ENCODE measurements at places on chromosomes 5 and 9.

DNA sequence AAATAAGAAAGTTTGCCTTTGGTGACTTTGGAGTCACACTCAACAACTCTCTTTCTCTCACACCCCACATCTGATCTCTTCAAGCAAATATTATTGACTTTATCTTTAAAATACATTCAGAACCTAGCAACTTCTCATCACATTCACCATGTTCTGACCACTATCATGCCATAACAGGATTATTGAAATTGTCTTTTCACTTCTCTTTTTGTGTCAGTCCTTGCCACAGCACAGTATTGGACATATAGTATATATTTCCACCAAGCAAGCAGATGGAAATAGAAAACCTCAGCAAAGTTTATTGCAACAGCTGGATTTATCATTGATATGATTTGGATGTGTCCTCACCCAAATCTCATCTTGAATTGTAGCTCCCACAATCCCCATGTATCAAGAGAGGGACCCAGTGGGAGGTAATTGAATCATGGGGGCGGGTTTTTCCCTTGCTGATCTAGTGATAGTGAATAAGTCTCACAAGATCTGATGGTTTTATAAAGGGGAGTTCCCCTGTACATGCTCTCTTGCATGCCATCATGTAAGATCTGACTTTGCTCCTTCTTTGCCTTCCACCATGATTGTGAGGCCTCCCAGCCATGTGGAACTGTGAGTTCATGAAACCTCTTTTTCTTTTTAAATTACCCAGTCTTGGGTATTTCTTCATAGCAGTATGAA lies 26.9 kb upstream of the ITGA1 start:
- no peak for DNase-seq

DNA sequence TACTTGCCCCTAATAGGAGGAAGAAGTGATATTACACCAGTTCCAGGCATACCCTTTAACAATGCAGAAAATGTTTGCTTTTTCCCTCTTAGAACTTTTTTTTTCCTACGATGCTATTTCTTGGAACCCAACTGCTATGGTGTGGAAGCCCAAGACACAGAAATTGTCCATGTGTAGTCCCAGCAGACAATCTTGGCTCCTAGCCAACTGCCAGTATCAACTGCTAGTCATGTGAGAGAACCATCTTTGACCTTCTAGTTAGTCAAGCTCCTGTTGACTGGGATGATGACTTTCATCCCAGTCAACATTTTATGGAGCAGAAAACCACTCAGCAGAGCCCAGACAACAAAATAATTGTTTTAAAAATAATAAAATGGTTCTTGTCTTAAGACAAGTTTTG lies 532.4 kb downstream of the TLR4 start:
- no peak for DNase-seq

DNA sequence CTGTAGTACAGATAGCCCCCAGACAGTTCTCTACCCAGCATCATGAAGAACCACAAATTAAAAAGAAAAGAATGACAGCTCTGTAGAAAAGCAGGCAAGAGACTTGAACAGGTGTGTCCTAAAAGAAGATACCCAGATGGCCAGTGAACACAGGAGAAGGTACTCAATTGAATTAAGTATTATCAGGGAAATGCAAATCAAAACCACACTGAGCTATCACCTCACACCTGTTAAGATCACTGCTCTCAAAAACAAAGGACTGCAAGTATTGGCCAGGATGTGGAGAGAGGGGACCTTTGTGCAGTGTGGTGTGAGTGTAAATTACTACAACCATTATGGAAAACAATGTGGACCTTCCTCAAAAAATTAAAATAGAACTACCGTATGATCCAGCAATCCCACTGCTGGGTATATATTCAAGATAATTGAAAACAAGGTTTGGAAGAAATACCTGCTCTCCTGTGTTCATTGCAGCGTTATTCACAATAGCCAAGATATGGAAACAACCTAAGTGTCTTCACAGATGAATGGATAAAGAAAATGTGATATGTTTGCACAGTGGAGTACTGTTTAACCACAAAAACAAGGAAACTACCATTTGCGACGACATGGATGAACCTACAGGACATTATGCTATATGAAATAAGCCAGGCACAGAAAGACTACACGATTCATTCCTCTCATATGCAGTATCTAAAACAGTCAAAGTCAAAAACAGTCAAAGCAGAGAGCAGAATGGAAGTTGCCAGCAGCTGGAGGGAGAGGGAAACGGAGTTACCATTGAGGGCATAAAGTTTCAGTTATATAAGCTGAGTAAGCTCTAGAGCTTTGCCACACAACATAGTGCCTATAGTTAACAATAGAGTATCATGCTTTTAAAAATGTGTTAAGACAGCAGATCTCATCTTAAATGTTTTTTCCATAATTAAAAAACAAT lies 102.6 kb downstream of the WNK2 start:
- no peak for DNase-seq

DNA sequence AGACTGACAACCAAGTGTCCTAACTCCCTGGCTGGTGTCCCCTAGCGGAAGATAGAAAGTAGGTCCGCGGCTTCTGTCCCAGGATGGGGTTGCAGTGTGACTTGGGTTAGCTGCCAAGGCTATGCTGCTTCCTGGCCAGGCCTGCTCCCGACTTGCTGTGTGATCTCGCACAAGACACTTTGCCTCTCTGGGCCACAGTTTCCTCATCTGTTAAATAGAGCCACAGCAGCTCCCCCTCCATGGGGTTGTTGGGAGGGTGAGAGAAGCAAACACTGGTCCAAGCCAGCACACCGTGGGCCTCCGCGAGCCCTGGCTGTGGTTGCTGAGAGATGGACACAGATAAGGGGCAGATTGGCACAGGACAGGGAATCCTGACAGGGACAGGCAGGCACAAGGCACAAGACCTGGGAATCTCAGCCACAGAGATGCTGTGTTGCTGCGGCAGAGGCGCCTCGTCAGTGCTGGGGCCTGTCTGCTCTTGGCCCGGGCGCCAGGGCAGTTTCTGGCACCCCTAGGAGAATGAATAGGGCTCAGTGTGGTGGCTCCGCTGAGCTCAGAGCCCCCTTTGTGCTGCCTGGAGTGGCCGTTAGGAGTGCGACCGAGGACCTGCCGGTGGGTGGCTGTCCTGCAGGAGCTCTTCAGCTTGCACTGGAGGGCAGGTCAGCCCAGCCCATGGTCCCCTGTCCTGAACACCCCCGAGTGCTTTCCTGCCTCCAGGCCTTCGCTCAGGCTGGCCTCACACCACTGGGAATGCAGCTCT lies 1.8 kb upstream of the SH2D3C start:
- DNase-seq, result no peak

GRCh38 chr5:32092938-32093812 lies 80.9 kb downstream of the GOLPH3 start:
- DNase-seq, result no peak

DNA sequence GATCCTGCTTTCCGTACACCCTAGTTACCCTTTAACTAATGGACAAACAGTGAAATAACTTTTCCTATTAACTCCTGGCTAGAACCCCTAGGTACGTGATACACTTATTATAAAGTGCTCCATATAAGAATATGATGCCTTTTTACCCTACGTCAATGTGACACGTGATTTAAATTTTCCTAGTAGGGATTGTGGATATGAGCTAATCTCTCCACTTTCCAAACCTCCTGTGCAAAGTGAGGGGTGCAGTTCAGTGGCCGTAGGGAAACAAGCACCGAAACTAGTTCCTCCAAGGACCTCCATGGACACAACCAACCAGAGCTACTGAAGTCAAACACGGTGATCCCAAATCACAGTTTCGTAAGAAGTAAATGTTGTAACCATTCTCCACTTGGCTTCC lies 19.3 kb downstream of the NFIB start:
- no peak for DNase-seq

DNA sequence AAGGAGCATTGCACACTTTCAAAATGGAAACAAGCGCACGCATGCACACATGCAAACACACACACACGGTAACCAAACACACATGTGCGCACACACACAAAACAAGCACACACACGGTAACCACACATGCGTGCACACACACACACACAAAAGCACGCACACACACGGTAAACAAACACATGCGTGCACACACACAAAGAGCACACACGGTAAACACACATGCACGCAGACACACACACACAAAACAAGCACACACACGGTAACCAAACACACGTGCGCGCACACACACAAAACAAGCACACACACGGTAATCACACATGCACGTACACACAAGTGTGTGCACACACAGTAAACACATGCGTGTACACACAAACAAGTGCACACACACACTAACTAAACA lies 19.3 kb upstream of the SLC6A3 start:
- DNase-seq, result no peak

GRCh38 chr5:90560771-90561170 lies 2.2 kb downstream of the ADGRV1 start:
- no peak for DNase-seq

GRCh38 chr9:4798281-4799032 lies 5.7 kb downstream of the RCL1 start:
- no peak for DNase-seq

DNA sequence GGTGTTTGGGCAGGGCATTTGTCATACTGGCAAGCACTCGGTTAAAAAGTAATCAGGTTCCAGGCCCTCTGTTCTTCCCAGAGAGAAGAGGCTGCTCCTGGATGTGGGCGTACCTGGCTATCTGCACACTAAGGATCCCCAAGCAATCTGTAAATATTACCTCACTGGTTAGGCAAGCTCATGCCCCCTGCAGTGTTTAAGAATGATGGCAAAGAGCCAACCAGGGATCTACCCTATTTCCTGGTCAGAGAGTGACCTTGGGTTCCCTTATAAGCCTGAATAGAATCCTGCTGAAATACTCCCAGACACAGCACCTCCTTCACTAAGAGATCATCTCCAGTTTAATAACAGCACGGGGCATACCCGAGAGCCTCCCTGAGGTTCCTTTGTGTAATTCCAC lies 181.2 kb downstream of the PIK3R1 start:
- DNase-seq, result no peak

GRCh38 chr5:113562828-113563400 lies 49.4 kb downstream of the YTHDC2 start:
- no peak for DNase-seq

DNA sequence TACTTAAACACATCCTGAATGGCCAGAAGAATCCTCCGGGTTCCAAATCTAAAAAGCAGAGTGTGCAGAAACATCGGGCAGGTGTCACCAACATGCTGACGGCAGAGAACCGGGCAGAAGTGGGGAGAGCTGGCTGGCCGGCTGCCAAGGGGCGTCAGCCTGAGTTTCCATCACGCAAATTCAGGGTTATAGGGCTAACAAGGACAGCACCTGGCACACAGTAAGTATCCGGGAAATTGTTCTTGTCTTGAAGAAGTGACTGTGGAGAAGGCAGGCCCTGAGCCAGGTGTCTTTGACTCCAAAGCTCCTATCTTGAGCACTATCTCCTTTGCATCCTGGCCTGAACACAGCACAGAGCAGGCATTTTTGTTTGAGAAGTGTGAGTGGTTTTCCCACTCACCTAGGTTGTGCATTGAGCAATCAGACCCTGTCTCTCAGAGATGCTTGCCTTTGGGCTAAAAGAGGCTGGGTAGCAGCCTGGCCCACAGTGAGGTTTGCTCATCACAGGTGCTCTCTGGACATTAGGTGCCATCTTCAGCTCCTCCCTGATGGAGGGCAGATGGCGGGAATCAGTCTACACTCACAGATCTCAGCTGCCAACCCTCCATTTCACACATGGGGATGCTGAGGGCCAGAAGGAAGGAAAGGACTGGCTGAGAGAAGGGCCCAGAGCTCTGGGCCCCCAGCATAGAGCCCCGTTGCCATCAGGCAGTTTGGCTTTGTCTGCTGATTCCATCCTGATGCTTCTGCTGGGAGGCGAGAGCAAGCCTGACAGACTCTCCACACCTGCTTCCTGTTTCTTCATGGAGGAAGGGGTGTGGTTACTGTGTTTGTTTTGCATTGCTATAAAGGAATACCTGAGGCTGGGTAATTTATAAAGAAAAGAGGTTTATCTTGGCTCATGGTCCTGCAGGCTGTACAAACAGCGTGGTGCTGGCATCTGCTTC lies 52.8 kb downstream of the WHRN start:
- no peak for DNase-seq

DNA sequence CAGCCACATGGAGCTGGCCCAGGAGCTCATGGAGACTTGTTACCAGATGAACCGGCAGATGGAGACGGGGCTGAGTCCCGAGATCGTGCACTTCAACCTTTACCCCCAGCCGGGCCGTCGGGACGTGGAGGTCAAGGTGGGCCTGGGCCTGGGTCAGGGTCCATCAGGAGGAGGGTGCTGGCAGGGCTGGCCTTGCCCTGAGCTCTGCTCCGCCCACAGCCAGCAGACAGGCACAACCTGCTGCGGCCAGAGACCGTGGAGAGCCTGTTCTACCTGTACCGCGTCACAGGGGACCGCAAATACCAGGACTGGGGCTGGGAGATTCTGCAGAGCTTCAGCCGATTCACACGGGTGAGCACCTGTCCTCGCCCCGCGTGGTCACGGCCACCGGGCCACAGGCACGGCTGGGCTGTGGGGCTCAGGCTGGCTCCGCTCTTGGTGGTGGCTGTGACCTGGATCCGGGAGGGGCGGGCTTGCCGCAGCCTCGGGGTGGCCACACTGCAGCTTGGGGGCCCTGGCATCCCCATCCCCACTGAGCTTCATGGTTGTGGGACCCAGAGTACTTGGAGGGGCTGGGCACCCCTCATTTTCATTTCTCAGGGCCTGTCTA lies 7.1 kb downstream of the DPP7 start:
- DNase-seq, result no peak

GRCh38 chr5:146675636-146676035 lies 159.6 kb upstream of the GPR151 start:
- no peak for DNase-seq

- DNase-seq, result no peak
Observed at GRCh38 chr5:138536665-138537315, 6.2 kb downstream of the ETF1 start.

- no peak for DNase-seq
Observed at GRCh38 chr5:163459462-163459818, 462 bp downstream of the NUDCD2 start.

GRCh38 chr5:1832511-1833250 lies 31.5 kb downstream of the NDUFS6 start:
- DNase-seq, result no peak

- no peak for DNase-seq
Observed at GRCh38 chr5:144194144-144194543, 23.5 kb downstream of the KCTD16 start.

DNA sequence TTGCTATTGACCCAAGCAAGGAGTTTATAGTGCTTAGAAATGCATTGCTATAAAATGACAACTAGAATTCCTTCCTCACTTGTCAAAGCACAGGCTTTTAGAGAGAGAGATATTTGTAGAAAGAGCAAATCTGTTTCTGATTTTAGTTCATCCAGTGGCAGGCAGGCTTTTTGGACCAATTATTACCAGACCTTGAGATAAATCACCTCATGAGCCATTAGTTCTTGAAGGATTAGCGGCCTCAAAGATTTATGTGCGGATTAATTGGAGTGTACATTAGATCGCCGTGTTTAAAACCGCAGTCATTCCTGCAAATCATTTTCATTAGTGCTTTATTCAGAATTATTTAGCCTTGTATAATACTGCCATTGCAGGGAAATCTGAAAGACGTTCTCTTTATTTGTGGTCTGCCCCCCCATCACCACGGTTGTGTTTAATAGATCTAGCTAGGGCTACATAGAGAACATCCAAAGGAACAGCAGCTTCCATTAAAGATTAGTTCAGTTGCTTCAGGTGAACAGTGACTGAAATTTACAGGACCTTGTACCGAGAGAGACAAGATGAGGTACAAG lies 28.8 kb upstream of the TJP2 start:
- no peak for DNase-seq
